ENCODE measurements at places on chromosomes 11 and 22. TPM values are rescaled to one million over a fixed set of nuclear protein-coding genes. Genes with fewer than 3 reads are reported as not detected.

CDCA5 gene
- total RNA-seq: 1.6 TPM

GRCh38 chr11:37504921-37505320 is 906.9 kb upstream of the RAG2 start:
- no peak for DNase-seq

- DNase-seq: peak; percentile 95
These were observed 23.1 kb downstream of the MICAL3 start for GRCh38 chr22:18001040-18001893.

GRCh38 chr11:1908618-1909017 is 10.9 kb upstream of the TNNT3 start:
- DNase-seq: no peak

DNA sequence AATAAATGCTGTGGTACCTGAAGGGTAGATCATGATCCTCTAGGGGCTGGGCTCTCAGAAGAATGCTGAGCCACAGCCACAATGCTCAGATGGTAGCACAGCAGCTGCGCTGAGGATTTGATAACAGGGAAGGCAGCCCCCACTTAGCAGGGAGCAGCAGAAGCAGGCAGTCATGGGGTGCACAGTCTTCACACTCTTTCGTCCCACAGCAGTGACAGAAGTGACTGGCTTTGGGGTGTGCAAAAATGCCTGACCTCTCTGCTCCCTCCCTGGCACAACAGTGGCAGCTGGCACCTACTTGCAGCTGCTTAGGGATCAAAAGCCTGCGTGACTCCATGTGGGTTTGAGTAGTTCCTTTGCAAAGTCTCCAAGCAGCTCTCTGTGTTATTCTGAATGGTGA is 1349.8 kb upstream of the RAG2 start:
- no peak for DNase-seq

GRCh38 chr11:83064011-83064410 is 7.7 kb downstream of the RAB30 start:
- no peak for DNase-seq

KCNJ5 gene
- 0.82 TPM for total RNA-seq

DNA sequence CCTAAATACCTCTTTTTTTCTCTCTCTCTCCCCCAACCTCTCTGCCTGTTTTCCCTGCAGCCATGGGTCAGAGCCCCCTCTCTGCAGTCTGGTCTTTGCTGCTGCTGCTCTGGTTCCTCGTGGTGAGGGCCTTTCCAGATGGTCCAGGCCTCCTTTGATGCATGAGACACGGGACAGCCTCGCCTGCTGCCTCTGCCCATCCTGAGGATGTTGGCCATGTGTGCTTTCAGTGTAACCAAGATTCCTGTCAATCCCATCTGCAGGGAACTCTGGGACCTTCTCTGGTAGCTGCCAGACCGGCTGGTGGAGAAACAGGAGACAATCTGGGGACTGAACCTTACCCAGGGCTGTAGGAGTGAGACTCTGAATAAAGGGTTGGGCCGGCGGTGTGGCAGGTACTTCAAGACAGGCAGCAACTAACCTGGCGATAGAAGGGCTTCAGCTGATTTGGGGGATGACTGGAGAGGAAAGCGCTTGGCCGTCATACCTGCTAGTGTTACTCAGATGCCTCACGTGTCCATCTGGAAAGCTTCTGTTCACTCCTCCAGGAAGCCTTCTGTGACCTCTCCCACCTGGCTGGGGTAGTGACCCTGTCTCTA is 7.1 kb downstream of the CHRNA10 start:
- DNase-seq: no peak

- DNase-seq: no peak
These were observed 28.3 kb upstream of the OR9G4 start for GRCh38 chr11:56776809-56777208.

- no peak for DNase-seq
These were observed 10.4 kb upstream of the GLYAT start for GRCh38 chr11:58742140-58742539.

DNA sequence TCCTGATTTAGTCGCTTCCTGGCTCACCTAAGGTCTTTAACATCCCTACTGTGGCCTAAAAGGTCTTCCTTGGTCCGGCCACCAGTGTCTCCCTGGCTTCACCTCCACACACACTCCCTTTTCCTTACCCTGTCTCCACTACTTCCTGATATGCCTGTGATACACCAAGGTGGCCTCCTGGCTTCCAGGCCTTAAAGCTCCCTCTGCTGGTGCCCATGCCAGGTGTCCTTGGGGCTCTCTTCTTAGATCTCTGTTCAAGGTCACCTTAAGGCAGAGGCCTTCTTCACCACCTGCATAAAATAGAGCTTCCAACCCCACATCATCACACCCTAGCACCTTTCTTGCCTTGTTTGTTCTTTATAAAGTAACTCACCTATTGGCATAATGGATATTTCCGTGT is 787.7 kb downstream of the NTM start:
- no peak for DNase-seq

VPREB1 gene
- not detected for total RNA-seq

DNA sequence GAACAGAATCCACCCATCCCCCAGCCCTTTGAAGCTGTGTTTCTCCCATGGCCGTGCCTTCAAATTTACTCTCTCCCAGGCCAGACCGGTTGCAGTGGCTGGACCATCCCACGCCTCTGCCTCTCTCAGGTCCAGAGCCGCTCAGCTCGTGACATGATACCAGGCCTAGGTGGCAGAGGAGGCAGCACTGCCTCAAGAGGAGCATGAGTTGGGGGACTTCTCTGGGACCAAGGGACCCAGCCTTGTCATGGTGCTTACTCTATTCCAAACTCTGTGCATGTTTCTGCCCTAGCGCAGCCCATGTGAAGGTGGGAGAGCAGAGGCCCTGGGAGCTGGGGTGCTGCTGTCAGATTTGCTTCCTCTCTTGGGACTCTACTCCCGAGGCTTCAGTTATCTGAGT is 51.0 kb downstream of the TRAF6 start:
- no peak for DNase-seq

CDON gene
- 32.6 TPM for total RNA-seq

DNA sequence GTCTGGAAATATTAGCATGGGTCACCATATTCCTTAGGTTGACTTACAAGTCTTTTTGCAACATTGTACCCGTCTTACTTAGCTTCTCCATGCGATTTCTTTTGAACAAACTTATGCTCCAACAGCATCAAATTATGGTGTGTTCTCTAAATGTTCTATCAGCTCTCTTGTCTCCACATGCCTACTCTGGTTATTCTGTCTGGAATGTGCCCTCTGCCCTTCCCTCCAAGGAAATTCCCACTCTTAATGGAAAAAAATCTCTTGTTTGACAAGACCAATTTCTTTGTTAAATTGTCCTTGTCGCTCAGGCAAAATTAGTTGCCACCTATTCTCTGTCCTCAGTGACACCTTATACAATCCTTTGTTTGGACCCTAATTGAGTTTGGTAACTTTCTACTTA is 522.8 kb upstream of the LUZP2 start:
- DNase-seq: no peak

SPI1 gene
- 1.2 TPM for total RNA-seq

DNA sequence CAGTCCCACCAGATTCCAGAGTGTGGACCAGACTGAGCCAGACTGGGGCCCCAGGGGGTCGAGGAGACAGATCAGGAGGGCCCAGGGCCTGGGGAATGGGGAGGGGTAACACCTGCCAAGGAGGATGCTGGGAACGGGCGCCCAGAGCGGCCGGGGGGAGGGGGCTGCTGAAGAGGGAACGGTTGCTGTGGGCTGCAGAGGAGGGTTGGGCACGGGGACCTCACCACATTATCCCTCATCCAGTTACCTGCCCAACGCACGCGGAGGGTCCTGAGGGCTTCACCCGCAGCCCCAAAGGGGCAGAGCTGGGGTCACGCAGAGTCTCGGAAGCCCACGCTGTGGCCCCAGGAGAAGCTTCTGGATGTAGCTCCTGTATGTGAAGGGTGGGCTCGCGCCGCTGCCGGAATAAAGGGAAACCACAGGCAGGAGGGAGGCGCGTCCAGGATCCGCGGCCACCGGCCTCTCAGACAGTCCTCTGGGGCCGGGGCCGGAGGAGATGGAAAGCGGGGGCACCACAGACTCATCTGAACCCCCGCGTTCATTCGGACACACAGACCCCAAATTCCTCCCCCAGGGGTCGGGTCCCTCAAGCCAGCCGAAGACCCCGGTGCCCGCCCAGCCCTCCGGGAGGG is 866 bp upstream of the SELENOO start:
- no peak for DNase-seq
